ENCODE measurements at places on chromosomes 7 and 10. TPM values are rescaled to one million over a fixed set of nuclear protein-coding genes. Genes with fewer than 3 reads are reported as not detected.

ATRNL1 gene
- not detected for total RNA-seq

SMO gene
- 0.20 TPM for total RNA-seq

GRCh38 chr7:20408467-20408826 lies 77.7 kb downstream of the ITGB8 start:
- DNase-seq: no peak

GRCh38 chr7:44748948-44749731 lies 493 bp downstream of the ZMIZ2 start:
- peak; percentile 21 for DNase-seq

CRYGN gene
- not detected for total RNA-seq

DNA sequence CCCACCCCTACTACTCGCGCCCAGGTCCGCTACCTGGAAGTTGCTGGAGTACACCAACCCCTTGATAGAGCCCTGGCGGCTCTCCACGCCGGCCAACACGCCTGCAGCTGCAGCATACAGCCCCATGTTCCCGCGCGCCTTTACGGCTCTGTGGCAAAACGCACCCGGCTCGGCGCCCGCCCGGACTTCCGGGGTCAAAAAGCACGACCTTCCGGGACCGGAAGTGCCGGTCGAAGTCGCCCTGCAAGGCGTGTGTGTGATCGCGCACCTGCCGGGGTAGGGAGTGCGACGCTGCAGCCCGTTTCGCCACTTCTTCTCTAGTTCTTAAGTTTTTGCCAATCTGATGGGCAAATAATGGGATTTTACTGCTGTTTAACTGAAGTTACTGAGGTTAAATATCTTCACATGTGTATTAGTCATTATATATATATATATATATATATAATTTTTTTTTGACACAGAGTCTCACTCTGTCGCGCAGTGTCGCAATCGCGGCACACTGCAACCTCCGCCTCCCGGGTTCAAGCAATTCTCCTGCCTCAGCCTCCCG lies at the start of gene NSUN5:
Gene NSUN5, minus strand, starts transcription at position 162 of the 550 bp plus-strand sequence. Its CDS starts 36 bp downstream, at position 126.
- DNase-seq: peak; percentile 95

DNA sequence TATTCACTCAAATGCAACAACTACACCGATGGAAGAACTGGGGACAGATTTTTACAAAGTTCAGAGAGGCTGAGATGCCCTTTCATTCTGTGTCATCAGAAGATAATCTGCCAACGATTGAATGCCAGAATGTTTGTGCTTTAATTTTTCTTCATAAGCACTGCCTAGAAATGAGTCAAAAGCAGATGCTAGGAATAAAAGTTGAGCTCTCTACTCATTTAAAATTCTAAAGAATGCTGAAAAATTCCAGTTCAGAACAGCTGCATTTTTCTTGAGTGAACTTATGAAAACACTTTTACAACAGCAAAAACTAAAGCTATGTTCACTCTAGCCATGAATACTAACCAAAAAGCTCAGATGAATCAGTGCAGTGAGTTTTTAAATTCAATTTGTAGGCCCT lies 22.3 kb upstream of the FAM133B start:
- no peak for DNase-seq

MSRB2 gene
- 13.9 TPM for total RNA-seq

NPSR1 gene
- not detected for total RNA-seq

CHAT gene
- not detected for total RNA-seq

DNA sequence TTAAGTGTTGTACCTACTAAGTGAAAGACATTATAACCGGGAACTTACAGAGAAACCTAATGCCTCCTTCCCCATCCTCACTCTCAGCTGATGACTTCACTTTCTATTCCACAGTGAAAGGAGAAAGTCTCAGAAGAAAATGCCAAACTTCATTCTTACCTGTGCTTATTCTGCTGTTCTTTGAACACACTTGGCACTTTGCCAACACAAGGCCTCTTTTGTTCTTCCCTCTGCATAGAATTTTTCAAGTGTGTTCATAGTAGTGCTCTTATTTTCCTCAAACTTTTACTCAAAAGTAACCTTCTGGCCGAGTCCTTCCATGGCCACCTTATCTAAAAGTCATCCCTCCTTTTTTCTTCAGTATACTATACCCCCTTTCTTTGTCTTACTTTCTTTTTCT lies 59.4 kb upstream of the ETV1 start:
- DNase-seq: no peak

DNA sequence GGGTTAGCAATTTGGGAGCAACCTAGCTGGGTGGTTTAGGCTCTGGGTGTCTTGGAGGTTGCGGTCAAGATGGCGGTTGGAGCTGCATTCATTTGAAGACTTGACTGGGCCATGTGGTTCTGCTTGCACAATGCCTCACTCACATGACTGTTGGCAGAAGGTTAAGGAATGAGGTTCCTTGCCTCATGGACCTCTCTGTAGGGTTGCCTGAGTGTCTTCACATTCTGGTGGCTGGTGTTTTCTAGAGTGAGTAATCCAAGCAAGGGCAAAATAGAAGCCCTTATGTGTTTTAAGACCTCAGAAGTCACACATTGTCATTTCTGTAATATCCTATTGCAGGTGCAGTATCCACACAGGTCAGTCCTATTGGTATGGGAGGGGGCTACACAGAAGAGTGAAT lies 52.0 kb downstream of the CDK14 start:
- no peak for DNase-seq

- DNase-seq: no peak
Observed at GRCh38 chr10:126508535-126509040, 120.3 kb upstream of the ADAM12 start.

- DNase-seq: no peak
Observed at GRCh38 chr10:71856619-71857018, 5.6 kb upstream of the PSAP start.

DNA sequence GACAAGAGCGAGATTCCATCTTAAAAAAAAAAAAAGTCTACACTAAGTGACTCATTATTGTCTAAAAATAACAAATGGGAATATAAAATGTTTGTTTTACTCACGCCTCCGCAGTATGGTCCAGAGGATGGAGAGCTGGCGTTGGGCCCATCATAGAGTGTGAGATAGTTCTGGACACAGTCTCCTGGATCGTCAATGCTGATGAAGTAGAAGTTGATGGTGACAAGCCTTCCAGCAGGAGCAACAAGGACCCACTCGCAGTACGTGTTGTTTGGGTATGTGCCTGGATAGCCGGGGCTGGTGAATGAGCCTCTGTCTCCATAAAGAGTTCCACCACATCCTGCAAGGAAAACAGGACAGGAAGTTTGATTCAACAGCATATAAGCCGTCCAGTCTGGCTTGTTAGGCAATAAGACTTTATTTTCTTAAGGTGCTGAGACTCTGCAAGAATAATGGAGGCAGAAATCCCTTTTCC lies 11.5 kb upstream of the RSU1 start:
- DNase-seq: no peak

DNA sequence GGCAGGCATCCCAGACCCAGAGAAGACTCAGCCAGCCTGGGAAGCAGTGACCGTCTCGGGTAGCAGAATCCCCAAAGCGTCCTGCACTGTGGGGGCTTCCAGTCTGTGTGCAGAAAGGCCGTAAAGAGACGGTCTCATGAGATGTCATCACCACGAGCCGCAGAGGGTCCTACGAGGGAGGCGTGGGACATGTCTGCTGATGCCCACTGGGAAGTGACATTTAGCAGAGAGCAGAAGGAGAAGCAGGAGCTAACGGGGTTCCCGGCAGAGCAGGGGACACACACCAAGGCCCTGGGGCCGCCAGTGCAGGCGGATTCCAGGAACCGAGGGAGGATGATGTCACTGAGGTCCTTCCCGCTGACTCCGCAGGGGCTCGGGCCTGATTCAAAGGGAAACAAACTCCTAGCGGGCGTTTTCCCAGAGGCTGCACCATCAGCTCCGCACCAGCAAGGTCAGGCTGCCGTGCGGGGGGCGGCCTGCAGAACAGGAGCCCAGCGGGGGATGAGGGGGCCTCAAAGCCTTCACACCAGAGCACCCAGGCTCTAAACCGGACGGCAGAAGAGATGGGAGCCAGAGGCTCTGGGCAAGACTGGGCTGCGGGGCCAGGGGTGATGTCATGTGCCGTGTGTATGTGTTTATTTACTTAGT lies 85.4 kb upstream of the PDGFA start:
- DNase-seq: no peak

LRMDA gene
- not detected for total RNA-seq

DNA sequence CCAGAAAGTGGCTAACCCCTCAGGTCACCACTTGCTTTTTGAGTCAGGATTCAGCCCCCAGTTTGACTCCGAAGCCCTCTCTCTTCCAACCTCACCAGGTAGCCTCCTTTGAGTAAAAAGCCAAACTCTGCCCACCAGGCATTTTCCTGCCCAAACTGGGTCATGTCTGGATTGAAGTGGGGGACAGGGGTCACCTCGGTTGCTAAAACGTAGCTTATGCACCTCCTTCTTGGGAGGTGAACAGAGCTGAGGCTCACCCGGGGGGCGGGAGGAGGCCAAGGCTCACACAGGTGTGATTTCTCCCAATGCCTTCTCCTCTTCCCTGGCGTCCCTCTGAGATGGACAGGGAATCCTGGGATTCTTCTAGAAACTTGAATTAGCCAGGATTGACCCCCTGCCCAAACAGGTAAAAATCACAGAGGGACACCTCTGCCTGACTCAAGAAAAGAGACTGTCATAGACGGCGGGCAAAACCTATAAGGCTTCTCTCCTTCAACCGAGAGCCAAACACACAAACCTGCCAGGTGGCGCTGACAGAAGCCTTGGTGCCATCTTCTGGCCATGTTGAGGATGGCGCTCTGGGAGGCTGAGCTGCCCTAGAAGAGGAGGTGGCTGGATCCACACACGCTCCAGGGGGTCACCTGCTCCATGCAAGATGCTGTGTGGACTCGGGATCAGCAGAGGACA lies 51.6 kb downstream of the PRLHR start:
- peak; percentile 70 for DNase-seq

DNA sequence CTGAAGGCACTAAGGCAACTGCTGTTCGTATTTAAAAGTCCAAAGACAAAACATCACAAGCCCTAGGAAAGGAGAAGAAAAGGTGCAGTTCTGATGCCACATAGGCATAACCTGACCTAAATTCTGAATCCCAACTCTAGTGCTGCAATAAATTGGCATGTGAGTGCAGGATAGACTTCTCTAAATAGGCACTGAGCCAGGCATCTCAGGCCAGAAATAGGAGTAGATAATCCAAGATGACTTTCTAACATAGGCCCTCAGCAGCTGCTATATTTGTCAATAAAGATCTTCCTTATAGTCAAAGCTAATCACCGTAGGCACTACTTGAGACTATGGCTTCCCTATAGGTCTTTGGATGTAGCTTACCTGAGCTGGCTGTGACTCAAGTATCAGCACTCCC lies 1163.8 kb downstream of the SORCS1 start:
- DNase-seq: no peak

- no peak for DNase-seq
Observed at GRCh38 chr10:12418000-12418399, 68.7 kb downstream of the CAMK1D start.

EBLN1 gene
- not detected for total RNA-seq

DNA sequence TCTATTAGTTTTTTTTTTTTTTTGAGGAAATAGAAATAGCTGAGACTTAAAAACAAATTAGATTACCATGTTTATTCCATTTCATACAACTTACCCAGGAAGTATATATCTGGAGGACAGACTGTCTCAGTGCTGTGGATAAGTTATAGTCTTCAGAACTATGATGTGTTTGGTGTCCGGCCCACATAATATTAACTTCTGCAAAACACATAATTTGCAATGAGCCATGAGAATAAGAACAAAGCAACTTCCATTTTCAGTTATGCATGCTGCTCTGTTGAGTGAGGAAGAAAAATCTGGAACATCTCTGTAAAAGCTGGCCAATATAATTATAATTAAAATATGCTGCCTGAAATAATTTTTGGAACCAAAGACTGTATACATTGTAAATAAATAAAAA lies 130.9 kb downstream of the AGMO start:
- DNase-seq: no peak

GRCh38 chr7:33558549-33559323 lies 346.6 kb upstream of the BMPER start:
- no peak for DNase-seq

DNA sequence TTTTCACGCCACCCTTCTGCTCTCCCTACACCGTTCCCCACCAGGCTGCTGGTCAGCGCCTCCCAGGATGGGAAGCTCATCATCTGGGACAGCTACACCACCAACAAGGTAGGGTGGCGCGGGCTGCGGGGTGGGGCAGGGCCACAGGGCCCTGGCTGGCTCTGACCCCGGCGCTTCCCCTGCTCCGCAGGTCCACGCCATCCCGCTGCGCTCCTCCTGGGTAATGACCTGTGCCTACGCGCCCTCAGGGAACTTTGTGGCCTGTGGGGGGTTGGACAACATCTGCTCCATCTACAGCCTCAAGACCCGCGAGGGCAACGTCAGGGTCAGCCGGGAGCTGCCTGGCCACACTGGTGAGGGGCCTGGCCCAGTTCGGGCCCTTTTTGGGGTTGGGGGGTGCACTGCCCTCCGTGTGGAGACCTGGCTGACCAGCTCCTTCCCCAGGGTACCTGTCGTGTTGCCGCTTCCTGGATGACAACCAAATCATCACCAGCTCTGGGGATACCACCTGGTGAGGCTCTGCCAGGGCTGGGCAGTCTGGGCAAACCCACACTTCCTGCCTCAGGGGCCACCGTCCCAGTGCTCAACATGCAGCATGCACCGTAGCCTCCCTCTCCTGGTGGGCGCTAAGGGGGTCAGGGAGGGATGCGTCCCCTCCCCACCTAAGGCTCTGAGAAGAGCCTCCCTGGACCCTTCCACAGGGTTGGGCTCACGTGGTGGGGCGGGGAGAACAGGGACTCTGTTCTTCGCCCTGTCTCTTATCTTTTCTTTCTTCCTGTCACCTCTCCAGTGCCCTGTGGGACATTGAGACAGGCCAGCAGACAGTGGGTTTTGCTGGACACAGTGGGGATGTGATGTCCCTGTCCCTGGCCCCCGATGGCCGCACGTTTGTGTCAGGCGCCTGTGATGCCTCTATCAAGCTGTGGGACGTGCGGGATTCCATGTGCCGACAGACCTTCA lies 4.0 kb downstream of the GNB2 start:
- DNase-seq: no peak

UTF1 gene
- total RNA-seq: not detected

DNA sequence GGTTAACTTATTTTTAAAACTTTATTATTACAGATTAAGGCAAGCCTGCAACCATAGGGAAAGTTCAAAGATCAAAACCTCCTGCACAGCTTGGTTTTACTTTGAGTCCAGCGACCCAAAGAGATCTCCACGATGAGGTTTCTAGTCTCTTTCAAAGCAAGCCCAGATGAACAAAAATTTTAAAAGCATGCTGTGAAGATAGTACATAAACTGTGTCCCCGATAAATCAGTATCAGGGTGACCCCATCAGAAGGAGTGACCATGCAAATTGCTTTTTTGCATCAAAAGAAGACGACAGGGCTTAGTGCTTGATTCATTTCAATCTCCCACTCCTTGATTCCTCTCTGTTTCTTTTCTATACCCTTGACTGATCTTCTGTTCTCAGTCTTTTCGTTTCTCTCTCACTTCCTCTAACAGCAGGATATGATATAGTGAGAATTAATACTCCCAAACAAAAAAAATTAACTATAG lies 16.0 kb upstream of the DNTT start:
- no peak for DNase-seq
